ENCODE measurements at places on chromosomes 4 and X. TPM values are rescaled to one million over a fixed set of nuclear protein-coding genes. Genes with fewer than 3 reads are reported as not detected.

- no peak for DNase-seq
Measured at GRCh38 chrX:9518051-9518450, 53.2 kb downstream of the TBL1X start.

Gene GPR78
- total RNA-seq = not detected

Gene XKRX
- 0.78 TPM for total RNA-seq

Gene MND1
- total RNA-seq = 41.9 TPM

DNA sequence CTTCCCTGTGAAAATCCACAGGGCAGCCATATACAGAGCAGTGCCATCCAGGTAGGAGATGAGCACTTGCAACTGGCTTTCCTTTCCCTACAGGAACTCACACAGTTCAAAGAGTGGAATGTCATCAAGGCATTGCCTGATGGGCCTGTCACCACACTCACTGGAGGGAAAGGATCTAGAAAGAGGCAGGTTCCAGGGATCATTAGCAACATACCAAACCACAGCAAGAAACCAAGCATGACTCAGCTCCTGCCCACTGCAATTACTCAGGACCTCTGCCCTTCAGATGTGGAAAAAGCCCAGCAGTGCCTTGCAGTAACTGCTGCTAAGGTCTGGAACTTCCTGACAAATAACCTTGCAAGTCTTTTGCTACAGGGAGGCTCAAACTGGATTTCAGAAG is 101.2 kb downstream of the ZNF674 start:
- peak; percentile 30 for DNase-seq

Gene ADAM29
- not detected for total RNA-seq

DNA sequence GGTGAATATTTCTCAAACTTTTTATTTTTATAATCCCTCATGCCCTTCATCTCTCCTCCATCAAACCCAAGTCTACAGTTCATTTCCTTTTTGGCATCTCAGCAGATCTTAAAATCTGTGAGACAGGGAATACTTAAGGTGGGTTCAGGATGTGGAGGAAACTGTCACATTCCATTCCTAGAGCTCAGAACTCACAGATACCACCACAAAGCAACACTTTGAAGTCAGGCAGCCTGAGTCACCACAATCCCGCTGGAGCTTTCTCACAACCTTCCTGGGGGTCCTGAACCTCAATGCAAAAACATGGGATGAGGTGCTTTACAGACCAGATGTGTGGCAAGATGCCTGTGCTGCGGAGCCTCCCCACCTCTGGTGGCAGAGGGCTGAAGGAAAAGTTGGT is 63.2 kb downstream of the HHIP start:
- no peak for DNase-seq

DNA sequence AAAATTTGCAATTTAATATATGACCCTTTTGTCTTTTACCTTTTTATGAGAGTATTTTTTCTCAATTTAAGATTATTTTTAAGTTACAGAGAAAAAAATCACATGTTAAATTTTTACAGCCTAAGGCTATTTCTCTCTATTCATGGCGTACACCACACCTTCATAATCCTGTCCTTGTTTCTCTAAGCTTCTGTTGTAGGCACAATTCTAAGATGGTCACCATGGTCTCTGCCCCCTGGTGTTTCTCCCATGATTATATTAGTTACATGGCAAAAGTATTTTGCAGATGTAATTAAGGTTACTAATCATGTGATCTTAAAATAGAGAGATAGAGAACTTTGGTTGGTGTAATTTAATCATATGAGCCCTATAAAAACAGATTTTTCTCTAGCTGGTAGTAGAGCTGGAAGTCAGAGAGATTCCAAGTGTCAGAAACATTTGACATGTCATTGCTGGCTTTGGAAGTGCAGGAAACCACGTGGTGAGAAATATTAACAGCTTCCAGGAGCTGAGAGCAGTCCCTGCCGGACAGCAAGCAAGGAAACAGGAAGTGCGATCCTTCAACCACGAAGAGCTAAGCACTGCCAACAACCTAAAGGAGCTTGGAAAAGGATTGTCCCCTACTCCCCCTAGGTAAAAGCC is 89.8 kb downstream of the EIF4E start:
- DNase-seq = no peak

Gene GYG2
- not detected for total RNA-seq

GRCh38 chrX:11929476-11929875 is 171.4 kb downstream of the MSL3 start:
- DNase-seq = no peak

GRCh38 chrX:41823402-41823801 is 99.4 kb downstream of the GPR82 start:
- no peak for DNase-seq

GRCh38 chr4:65943076-65943475 is 272.8 kb upstream of the EPHA5 start:
- DNase-seq = no peak

DNA sequence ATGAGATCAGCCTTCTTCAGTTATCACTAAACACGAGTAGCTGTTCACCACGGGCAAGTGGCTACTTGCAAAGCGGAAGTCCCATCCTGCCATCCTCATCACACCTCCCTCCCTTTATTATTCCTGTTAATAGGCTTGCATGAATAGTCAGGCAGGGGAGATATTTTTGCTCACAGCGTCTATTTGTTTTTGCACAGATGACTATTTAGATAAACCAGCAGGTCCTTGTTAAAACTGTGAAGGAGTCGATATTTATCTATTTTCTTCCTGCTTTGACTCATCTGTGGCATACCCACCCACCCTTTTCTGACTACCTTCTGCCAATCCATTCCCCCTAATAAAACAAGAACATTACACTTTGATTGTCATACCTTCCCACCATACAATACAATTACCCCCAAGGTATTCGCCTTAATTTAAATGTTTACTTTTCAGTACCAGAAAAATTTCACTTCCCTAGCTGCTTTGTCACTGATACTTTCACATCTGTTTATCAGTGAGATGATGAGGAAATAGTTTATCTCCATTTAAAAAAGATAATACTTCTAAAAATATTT is 96.6 kb upstream of the BANK1 start:
- DNase-seq = no peak

DNA sequence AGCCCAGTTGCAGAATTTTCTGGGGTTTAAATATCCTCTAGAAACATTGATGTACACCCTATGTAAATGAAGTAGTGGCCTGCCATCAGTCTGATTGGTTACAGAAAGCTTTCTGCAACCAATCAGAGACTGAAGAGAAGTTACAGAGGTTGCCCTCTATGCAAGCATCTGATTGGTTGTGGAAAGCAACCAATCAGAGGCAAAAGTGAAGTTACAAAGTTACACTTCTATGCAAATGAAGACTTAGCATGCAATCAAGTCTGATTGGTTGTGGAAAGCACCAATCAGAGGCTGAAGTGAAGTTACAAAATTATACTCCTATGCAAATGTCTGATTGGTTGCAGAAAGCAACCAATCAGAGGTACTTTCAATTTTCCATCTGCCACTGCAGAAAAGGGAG is 51.9 kb upstream of the USP9X start:
- no peak for DNase-seq

DNA sequence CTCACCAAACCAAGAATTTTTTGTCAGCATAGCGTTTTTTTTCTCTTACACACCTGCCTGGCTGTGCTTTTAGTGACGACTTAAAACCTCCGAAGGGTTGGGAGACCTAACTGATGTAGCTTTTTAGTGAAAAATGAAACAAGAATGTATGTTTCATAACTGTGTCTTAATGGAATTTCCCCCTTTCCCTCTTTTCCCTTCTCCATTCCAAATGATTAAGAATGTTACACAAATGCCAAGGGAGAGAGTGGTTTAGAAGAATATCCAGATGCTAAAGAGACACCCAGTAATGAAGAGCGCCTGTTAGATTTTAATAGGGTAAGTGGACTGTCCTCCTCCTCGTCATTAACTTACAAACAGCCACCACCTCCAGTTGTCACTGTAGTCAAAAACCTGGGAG is 33.2 kb upstream of the TBC1D14 start:
- no peak for DNase-seq

Gene DMRTC1
- total RNA-seq = not detected

Gene PLXNB3
- total RNA-seq = 1.6 TPM

GRCh38 chrX:41352329-41352838 is 18.4 kb downstream of the DDX3X start:
- no peak for DNase-seq

Gene AFF2
- total RNA-seq = 2.2 TPM

DNA sequence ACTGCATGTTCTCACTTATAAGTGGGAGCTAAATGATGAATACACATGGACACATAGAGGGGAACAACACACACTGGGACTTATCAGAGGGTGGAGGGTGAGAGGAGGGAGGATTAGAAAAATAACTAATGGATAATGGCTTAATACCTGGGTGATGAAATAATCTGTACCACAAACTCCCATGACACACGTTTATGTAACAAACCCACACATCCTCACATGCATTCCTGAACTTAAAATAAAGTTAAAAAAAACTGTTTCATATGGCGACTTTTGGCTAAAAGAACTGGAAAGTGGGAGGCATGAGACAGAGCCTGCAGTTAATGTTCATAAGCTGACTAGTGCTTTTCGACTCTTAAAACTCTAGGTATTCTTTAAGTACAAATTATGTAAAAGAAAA is 98.9 kb upstream of the NPFFR2 start:
- DNase-seq = no peak

DNA sequence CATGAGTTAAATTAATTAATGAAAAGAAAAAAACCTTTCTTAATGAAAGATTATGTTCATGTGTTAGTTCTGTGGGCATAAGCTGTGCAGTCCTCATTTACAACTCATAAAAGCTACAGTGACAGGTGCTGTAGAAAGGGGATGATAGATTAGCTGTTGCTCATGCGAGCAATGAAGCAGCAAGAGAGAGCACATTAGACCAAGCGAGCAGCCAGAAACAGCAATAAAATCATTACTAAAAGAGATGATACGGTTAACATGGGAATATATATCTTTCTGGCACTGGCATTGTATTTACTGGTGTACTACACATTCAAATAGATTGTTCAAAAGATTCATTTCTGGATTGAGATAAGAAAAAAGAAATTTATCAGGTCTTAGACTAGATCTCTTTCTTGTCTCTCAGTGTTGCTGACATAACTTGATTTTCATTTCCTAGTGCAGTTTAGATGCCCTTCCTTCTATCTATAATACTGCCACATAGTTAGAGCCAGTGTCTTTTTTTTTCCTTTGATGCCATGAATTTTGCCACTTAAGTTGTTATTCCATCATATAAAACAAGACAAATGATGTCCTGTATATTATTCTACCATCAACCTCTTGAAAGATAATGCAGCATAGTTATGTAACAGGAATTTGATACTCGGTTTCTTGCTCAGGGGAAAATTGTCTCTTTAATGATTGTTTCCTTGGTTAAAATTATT is 164.6 kb downstream of the BANK1 start:
- DNase-seq = no peak

Gene REPS2
- total RNA-seq = not detected

Gene LUZP4
- total RNA-seq = not detected

DNA sequence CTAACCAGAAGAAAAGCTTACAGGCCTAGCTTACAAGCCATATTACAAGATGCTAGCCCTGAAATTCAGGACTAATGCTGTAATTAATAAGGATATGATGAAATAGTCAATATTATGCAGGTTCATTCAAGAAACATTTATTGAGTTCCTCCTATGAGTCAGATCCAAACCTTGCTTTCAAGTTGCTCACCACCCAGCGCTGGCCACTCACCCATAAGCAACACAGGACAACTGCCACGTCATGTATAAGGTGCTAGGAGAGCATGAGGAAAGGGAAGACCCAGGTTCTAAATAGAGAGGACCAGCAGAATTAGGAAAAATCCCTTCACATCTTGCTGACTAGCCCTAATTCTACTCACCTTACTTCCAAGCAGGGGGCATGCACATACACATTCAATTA is 23.3 kb downstream of the MAML3 start:
- DNase-seq = no peak

GRCh38 chr4:75495476-75495875 is 18.7 kb downstream of the RCHY1 start:
- no peak for DNase-seq

Gene PCDH10
- total RNA-seq = not detected

Gene USP26
- total RNA-seq = not detected

DNA sequence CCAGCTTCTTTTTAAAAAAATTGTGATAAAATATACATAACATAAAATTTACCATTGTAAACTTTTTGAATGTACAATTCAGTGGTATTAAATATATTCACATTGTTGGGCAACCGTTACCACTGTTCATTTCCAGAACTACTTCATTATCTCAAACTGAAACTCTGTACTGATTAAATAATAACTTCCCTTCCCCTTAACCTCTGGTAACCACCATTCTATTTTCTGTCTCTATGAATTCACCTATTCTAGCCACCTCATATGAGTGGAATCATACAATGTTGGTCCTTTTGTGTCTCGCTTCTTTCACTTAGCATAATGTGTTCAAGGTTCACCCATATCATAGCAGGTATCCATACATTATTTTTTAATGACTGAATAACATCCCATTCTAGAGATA is 8.3 kb downstream of the GPR50 start:
- DNase-seq = no peak

Gene ATOH1
- total RNA-seq = not detected

DNA sequence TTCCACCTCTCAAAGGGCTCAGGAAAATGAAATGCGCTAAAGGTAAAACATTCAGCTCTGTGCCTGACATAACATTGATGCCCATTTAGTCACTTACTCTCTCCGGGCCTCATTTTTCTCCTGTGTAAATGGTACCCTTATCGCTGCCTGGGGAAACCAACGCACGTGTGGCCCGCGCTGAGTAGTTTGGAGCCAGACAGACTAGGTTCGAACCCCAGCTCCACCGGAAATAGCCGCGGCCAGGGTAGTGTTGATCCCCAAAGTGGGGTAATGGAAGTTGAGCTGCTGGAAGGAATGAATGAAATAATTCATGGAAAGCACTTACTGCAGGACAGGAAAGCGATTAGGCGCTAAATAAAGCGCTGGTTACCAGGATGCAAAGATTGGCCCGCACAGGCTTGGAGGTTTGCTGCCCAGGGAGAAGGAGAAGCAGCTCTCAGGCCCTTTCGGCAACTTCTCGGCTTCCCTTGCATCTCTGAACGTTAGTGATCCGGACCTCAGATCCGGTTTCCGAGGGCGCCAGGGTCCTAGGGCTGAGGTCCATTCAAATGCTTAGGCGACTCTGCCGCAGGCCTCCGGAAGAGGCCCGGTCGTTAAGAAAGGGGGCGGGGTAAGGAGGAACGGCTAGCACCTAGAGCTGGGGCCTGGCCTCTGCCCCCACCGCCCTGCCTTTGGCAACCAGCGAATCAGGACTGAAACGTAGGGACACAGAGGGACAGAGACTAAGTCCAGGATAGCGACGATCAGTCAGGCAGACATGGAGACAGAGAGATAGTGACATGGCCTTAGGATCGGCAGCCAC is 13.3 kb downstream of the NKX3-2 start:
- no peak for DNase-seq

DNA sequence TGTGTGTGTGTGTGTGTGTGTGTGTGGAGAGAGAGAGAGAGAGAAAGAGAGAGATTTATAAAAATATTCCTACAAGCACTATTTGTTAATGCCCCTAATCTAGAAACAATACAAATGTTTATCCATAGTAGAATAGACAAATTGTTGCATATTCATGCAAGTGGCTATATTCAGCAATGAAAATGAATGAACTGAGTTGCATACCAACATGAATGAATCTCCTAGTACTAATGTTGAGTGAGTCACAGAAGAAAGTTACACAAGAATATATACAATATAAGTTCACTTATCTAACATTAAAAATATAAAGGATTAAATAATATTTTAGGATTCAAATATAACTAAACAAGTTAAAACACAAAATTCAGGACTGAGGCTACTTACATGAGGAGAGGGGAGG is 456.8 kb upstream of the AMOT start:
- DNase-seq = no peak
